NCI-H1092 (cell line): ENCODE measurements at places on chromosomes 7 and 10.

- peak; percentile 48 for DNase-seq
Observed at GRCh38 chr7:151518105-151518946, 1.4 kb downstream of the RHEB start.

GRCh38 chr7:81869670-81870069 is 99.8 kb upstream of the HGF start:
- DNase-seq = no peak

DNA sequence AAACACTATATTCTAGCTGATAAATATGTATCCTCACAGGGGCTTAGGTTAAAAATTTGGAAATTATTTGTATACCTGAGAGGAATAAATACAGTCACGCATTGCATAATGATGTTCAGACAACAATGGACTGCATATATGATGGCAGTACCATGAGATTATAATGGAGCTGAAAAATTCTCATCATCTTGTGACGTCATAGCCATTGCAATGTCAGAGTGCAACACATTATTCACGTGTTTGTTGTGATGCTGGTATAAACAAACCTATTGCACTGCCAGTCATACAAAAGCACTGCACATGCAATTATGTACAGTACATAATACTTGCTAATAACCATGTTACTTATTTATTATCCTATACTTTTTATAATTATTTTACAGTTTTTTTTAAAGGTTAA is 31.4 kb downstream of the STEAP1B start:
- DNase-seq = no peak

DNA sequence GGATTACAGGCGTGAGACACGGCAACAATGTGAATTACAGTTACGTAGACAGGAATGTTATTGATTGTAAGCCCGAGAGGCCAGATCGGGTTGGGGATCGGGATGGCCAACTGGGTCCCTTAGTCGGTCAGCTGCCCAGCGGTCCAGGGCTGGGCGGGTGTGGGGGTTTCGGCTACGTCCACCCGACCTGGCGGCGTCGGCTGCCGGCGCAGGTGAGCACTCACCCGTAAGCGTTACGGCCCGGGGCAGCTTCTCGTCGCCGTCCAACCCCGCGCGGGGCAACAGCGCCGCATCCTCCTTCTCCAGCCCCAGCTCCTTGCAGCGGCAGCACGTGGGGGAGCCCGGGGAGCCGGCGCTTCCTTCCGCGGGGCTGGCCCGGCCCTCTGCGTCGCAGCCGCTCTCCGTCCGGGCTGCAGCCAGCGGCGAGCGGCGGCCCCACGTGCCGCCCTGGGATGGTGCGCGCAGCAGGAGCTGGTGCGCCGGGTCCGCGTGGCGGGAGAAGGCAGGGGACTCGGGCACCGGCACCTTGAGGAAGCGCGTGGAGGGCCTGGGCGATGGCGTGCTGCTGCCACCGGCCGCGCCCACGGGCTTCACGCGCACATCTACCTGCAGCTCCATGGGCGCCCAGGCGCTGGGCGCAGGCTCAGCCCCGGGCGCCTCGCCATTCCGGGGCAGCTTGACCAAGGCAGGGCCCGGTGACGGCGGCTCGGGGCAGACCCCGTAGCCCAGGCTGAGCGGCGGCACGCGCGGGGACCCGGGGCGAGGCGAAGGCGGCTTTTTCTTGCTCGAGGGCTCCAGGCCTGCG is 609 bp downstream of the KLRG2 start:
- no peak for DNase-seq

- no peak for DNase-seq
Observed at GRCh38 chr7:156002362-156003066, 190.3 kb upstream of the SHH start.

DNA sequence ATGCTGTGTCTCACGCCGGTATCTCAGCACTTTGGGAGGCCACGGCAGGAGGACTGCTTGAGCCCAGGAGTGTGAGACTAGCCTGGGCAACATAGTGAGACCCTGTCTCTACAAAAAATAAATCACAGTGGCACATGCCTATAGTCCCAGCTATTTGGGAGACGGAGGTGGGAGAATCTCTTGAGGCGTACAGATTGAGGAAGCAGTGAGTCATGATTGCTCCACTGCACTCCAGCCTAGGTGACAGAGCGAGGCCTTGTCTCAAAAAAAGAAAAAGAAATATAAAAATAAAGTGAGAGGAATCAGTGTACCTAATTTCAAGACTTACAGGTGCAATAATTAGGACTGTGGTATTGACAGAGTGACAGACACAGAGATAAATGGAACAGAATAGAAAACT is 23.9 kb downstream of the SLC25A40 start:
- DNase-seq = no peak

GRCh38 chr7:43392638-43393330 is 190.1 kb upstream of the STK17A start:
- no peak for DNase-seq

DNA sequence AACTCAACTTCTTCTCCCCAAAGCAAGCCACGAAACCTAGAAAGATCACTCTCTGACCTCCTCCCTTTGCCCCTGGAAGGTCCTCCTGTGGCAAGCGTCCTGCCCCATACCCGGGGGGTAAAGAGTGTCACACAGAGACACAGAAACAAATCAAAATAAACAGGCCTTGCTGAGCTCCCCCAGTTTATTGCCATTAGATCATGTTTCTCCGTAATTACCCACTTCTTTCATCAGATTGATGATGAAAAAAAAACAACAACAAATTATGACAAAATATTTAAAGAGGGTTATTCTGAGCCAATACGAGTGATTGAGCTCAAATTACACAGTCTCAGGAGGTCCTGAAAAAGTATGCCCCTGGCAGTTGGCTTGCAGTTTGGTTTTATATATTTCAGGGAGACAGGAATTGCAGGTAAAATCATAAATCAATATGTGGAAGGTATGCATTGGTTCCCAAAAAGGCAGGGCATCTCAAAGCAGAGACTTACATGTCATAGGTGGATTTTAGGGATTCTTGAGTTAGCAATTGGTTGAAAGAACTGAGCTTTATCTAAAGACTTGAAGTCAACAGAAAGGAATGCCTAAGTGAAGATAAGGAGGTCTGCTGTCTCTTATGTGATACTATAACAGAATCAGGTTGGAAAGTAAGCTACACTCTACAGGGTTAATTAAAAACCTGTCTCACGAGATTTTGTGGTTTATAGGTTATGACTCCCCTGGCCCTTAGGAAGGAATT is 86.2 kb downstream of the APBB1IP start:
- no peak for DNase-seq

GRCh38 chr10:26574783-26575182 is 122.7 kb upstream of the PDSS1 start:
- no peak for DNase-seq

- peak; percentile 19 for DNase-seq
Observed at GRCh38 chr10:132446661-132447445, 49.9 kb downstream of the PWWP2B start.

- DNase-seq = no peak
Observed at GRCh38 chr10:1524540-1524939, 212.8 kb downstream of the ADARB2 start.

GRCh38 chr7:121410829-121411596 is 14.9 kb upstream of the FAM3C start:
- no peak for DNase-seq

- DNase-seq = no peak
Observed at GRCh38 chr10:59361663-59362143, 646 bp downstream of the FAM13C start.

DNA sequence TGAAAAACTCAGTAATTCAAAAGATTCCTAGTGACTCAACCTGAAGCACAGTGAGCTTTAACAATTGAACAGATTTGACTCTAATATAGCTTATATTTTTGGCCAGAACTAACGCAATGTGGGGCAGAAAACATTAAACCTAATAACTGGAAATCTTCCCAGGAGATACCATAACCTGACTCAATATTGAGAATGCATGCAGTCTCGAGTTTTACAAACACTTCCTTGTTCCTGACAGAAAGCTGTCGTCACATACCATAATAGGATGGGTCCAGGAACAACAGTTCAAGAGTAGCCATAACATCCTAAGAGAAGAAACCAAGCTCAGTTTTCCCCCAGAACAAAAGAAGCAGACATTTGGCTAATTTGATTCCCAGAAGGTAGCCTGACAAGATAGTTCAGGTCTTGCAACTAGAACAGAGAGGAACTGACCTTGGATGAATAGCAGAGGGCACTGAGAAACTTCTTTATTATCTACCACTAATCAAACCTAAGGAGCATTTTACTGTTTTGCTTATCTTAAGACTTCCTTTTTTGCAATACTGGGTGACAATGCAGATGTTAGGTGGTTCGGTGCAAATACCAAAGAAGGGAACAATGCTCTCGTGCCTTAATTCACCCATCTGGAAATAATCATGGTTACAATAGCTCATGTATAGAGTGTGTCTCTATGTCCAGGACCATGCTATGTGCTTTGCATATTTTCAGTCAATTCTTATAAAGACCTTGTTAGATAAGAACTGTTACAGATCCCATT is 38.6 kb upstream of the ACSL5 start:
- DNase-seq = no peak

- DNase-seq = no peak
Observed at GRCh38 chr7:151273651-151274390, 25.3 kb upstream of the SMARCD3 start.

DNA sequence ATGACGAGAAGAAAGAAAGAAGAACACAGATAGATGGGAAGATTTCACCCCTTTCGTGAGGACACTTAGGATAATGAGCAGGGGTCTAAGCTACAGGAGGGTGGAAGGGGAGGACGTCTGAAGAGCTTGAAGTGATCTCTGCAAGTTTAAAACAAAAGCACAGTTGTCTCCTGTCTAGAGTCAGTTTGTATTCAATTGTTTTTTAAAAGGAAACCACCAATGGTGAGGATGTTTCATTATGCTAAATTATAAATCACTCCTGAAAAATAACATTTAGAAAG is 85.9 kb downstream of the ADAM12 start:
- DNase-seq = no peak

DNA sequence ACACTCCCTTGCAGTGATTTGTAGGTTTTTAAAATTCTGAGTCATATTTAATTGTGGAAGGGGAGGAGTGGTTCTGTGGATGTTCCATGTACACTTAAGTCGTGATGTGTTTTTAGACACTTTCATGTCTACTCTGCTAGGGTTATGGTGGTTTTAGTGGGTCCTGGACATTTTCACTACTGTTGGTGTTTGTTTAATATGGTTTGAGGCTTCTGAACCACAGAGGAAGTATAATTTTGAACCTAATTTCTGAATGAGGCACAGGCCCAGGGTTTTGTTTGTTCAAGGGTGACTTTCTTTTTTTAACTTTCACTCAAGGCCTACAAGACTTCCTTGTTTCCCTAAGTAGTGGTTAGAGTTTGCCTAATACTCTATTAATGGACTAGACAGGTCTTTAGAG is 13.3 kb downstream of the SLC26A5 start:
- no peak for DNase-seq

DNA sequence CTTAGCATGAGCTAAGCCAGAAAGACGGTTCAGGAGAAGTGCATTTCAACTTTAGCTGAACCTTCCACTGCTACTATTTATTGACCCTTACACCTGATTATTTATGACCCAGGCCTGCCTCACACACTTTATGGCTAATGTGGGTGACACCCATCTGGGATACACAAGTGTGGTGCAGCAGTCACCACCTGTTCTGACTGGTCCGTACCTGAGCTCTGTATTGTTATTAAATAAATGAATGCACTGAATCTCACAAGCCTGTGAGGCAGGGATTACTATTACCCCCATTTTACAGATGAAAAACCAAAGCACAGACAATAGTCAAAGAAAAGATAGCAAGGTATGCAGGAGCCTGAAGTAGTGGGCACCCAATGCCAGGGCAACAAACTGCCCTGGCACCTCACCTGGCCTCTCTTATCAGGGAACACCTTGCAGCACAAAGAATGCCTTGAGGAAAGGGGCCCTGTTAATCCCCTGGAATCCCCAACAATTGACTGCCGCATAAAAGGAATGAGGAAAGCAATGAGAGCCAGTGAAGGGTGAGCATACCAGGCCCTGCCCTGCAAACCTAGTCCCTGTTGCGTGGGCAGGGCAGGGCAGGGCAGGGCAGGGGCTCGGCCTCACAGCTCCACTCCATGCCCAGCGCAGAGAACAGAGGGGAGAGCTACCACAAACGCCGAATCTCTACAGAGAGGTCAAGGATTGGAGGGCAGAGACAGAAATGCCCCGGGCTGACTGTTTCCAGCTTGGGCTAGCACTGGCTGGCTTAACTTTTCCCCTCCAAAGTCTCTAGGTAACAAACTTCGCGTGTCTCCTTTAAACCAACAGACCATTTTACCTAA is 1.3 kb downstream of the ANXA11 start:
- DNase-seq = no peak

- no peak for DNase-seq
Observed at GRCh38 chr10:61301575-61301974, 151.6 kb downstream of the TMEM26 start.

- DNase-seq = no peak
Observed at GRCh38 chr7:152050547-152050971, 25.1 kb downstream of the GALNT11 start.

DNA sequence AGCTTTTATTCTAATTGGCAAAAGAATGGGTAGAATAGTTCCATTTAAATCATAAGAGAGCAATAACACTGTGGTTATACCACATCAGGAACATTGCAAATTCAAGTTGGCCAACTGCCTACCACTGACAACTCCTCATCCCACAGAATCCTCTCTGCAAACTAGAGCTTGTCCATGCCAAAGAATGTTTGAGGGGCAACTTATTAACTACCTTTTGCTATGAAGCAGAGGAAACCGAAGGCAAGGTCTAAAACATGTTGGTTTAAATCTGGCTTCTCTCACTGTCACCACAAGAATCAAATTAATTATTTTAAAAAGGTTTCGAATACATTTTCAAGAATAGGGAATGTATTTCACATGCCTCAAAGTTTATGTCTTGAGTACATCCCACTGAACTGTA is 36.0 kb downstream of the RHOBTB1 start:
- no peak for DNase-seq

- DNase-seq = no peak
Observed at GRCh38 chr10:35561715-35562114, 43.4 kb upstream of the GJD4 start.

DNA sequence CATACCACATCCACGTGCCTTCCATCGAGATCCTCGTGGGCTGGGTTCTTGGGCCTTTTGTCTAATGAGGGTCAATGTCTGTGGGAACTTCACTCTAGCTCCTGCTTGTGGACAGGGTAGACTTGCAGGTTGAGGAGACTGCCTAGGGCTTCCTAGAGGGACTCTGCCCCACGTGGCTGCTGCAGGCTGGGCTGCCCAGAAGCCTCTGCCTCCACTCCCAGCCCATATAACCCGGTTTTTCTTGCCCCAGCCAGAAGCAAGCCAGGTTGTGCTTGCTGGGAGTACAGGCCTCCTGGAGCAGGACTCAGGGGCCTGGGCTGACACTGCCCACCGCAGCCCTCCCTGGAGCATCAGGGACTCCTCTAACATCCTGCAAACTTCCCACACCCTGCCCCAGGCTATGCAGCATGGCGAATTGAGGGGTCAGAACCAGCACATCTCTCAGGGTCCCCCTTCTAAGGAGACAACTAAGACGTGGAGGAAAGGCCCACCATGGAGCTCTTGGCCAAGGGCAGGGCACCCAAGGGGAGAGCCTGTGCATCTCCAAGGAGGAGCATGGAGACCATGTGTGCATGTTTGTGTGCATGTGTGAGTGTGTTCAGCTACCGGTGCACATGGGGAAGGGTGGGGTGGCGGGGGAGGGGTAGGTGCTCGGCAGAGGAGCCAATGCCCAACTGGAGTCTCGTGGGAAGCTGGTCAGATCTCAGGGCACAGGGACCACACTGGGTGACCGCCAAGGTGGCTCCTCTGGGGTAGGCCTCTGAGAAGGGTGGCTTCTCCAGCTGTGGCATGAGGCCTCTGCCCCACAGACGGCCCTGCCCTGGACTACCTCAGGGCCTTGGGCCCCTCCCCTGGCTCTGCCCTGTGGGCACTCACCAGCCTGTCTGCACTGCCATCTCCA is 62.6 kb downstream of the RASGEF1A start:
- no peak for DNase-seq
